ENCODE measurements at places on chromosomes 2 and 18. TPM values are rescaled to one million over a fixed set of nuclear protein-coding genes. Genes with fewer than 3 reads are reported as not detected.
A peak's percentile ranks its signal among the peaks of the same experiment; 100 is the strongest.

GRCh38 chr2:73685764-73686438 lies 43.7 kb upstream of the NAT8 start:
- H3K27ac ChIP-seq = no peak overlapping the region
- H3K4me3 ChIP-seq = no peak overlapping the region
- no peaks in the 10 kb centered on the region for H3K36me3 ChIP-seq
- no peaks in the 10 kb centered on the region for H3K4me1 ChIP-seq
- H3K27me3 ChIP-seq = no peaks in the 10 kb centered on the region

GRCh38 chr2:134420259-134420658 lies 166.4 kb downstream of the MGAT5 start:
- no peaks in the 10 kb centered on the region for H3K4me1 ChIP-seq
- H3K27me3 ChIP-seq = no peaks in the 10 kb centered on the region

DNA sequence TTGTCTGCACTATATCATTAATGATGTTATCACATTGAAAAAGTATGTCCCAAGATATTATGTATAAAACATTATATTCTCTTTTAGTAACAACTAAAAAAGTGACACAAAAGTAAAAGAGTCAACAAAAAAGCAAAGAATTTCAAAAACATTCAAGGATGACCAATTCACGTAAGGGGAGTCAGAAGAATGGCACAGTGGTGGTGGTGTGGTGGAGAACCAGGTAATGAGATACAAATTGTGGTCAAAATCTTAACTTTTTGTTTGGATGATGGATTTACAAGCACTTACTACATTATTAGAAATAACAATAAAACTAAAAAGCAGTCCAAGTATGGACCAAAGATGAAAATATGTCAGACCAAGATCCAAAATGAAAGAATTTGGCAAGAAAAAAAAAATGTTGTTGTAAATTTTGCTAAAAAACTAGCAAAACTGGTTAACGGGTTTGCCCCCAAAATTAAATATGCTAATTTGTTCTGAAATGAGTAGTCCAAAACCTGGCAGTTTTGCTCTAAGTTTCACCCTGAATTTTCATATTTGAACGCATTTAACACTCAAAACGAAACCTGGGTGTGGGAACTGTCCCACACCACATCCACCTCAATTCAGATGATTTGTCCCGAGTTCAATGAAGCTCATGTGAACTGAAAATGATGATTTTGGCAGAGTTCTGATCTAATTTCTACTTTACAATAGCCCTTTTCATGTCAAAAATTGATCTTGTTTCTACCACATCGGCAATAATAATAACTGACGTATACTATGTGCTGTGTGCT lies 135.8 kb downstream of the IKZF2 start:
- no peaks in the 10 kb centered on the region for H3K36me3 ChIP-seq
- no peak overlapping the region for H3K27ac ChIP-seq
- H3K27me3 ChIP-seq = no peaks in the 10 kb centered on the region
- H3K4me1 ChIP-seq = no peaks in the 10 kb centered on the region

DNA sequence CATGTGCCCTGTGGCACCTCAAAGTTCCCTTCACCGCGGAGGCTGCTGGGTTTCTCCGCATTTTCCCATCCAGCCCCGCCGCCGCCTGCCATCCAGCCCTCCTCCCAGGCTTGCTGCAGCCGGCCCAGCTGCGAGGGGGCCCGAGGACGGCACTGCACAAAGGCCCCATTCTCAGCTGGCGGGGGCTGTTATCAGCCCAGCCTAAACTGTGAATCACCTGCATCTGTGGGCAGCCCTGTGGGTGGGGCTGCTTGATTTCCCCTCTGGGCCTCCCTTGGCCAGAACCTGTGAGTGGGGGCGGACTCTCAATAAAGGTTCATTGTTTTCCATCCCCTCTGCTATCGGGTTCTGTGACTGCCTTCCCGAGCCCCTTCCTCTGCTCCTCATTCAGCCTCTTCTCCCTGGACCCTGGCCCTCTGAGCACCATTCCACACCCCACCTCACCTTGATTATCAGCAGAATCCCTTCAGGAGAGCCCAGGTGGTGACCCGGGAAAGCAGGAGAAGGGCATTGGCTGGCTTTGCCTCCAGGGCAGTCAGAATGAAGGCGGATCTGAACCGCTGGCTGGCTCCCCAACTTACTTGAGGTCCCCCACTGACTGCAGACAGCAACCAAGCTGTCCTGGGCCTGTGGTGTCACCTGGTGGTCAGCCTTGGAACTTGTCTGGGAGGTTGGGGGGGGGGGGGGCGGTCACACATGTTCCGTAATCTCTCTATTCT lies 204.5 kb downstream of the ZFP36L2 start:
- H3K27ac ChIP-seq = peak overlapping the region; percentile 48
- peaks cover 6% of the 10 kb centered on the region for H3K4me1 ChIP-seq
- no peak for DNase-seq
- H3K36me3 ChIP-seq = no peaks in the 10 kb centered on the region

The REG1B gene
- not detected for total RNA-seq

GRCh38 chr2:158138255-158138654 lies 36.6 kb downstream of the UPP2 start:
- H3K27me3 ChIP-seq = no peaks in the 10 kb centered on the region
- no peak overlapping the region for H3K4me3 ChIP-seq
- DNase-seq = no peak
- H3K36me3 ChIP-seq = no peaks in the 10 kb centered on the region
- no peak overlapping the region for H3K27ac ChIP-seq
